ENCODE measurements at places on chromosomes 3 and 15. TPM values are rescaled to one million over a fixed set of nuclear protein-coding genes. Genes with fewer than 3 reads are reported as not detected.

DNA sequence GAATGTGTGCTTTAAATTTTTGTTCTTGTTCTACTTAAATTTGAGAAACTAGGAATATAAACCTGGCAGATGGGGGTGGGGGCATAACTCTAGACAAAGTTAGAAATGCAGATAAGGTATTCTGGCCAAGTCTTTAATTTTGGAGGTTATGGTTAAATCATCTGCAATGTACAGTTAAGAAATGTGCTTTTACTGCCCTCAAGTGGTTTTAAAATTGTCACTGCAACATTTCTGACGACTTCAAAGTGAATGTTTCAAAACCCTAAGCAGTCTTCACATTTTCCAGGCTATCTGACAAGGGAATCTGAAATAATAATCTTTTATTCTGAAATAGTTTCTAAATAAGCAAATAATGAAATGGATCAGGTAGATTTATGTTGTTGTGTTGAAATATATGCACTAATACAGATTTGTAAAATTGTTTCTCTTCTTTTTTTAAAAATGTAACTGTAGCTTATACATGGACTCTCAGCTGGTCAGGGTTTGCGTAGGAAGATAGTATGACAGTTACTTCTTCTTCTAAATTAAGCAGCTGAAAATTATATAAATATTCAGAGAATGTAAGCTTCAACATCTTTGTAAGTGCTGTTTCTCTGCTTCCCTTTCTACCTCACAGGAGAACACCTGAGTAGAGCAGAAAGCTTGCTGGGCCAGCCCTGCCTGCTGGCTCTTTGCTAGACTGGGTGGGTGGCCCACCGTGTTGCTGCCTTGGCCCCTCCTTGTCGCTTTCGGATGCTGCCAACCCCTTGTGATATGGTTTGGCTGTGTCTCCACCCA, 45.0 kb downstream of the SUCNR1 start:
- DNase-seq, result peak; percentile 12

Gene NTRK3
- polyA plus RNA-seq, result 3.1 TPM

Gene MORF4L1
- polyA plus RNA-seq, result 174 TPM

GRCh38 chr15:63372753-63373152, 8.9 kb downstream of the CA12 start:
- DNase-seq, result peak; percentile 78

Gene MAP6D1
- 2.6 TPM for polyA plus RNA-seq

DNA sequence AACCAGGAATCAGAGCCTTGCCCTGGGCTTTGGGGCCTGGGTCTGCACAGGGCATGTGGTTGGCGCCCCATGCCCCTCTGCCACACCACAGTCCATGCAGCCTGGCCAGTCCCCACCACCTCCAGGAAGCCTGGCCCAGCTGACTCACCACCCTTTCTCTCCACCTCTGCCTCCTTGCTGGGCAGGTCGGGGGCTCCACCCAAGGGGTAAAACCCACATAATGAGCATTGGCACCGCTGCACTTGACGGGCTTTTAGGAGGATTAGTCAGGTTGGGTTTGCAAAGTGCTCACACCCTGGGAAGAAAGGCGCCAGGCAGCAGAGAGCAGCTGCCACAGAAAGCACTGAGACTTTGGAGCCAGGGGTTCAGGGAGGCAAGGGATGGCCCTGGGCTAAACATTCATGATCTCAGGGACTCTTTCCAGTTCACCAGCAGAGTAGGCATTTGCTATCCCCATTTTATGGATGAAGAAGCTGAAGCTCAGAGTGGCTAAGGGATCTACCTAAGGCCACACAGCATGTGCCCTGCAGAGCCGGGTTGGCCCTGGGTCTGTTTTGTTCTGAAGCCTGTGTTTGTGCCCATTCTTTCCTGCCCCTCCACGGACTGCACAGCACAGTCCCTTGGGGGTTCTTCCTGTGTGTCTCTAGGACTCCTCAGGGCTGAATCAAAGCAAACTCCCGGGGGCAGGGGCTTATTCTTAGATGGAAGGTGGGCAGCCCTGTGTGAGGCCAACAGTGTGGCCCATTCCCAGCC, 113.4 kb downstream of the ETFA start:
- DNase-seq, result no peak

Gene PLA2G4F
- polyA plus RNA-seq, result not detected

GRCh38 chr3:120111898-120112297, 17.7 kb upstream of the GSK3B start:
- no peak for DNase-seq

Gene PCOLCE2
- 25.4 TPM for polyA plus RNA-seq

- DNase-seq, result no peak
Observed at GRCh38 chr15:67906382-67906781, 66.5 kb upstream of the RNU6-1 start.

Gene CACNA2D2
- 1.1 TPM for polyA plus RNA-seq

DNA sequence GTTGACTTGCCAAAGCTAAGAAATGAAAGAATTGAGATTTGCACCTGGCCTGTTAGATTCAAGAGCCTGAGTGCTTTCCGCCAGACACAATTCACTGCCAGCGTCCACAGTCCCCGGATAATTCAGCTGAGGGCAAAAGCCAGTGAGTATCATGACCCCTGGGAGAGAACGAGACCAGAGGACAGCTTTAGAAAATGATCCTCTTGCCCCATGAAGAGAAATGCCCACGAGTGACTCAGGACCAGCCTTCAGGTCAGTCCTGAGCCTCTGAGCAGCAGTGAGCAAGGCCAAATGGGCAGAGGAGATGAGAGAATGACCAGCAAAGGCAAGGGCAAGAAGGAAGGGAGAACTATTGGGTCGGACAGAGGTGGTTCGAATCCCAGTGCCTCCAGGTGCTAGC, 273.5 kb downstream of the FAM43A start:
- DNase-seq, result no peak

Gene SUSD5
- 0.97 TPM for polyA plus RNA-seq

GRCh38 chr3:185757176-185757575, 67.7 kb downstream of the IGF2BP2 start:
- DNase-seq, result no peak

Gene GOLGA8J
- not detected for polyA plus RNA-seq

Gene RARRES1
- polyA plus RNA-seq, result 0.11 TPM

Gene HRH1
- polyA plus RNA-seq, result 7.7 TPM

DNA sequence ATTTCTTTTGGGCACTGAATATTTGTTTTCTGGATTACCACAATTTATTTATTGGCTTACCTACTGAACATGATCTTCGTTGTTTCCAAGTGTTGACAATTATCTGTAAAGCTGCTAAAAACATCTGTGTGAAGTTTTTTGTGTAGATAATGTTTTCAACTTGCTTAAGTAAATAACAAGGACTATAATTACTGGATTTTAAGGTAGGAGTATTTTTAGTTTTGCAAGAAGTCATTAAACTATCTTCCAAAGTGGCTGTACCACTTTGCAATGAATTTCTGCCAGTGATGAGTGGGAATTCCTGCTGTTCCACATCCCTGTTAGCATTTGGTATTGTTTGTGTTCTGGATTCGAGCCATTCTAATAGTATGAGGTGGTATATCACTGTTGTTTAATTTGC, 702.2 kb downstream of the MECOM start:
- no peak for DNase-seq

Gene CLRN1
- not detected for polyA plus RNA-seq

- DNase-seq, result no peak
Observed at GRCh38 chr3:153553605-153553945, 391.5 kb downstream of the RAP2B start.

GRCh38 chr3:167909504-167909896, 174.0 kb downstream of the SERPINI1 start:
- no peak for DNase-seq

DNA sequence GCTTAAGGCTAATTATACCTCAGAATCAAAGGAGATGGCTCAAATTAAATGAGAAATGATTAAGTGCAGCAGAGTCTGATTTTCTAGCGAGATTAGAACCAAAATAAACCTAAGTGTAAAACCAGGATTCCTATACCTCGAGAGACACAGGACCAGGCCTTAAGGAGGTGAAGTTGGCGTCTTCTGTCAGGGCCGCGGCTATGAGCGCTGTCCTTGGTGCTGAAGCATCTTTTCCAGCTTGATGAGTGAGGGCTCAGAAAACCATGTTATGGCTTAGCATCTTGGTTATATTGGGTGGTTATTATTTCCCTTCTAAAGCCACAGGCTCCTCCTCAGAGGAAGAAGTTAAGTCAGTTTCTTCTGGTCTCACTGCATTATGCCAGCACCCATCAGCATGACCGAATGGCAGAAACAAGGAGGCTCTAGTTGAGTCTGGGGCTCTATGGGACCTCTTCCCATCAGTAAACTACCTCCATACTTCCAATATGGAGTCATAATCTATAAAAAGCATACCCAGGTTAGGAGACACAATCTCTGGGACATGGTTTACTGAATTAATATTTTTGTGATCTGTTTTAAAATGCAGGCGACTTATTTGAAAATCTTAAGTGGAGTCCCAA, 120.1 kb upstream of the NMNAT3 start:
- DNase-seq, result no peak

Gene HDC
- not detected for polyA plus RNA-seq

Gene FBN1
- polyA plus RNA-seq, result 248 TPM

GRCh38 chr3:99925584-99926230, 108.0 kb downstream of the CMSS1 start:
- DNase-seq, result peak; percentile 27

Gene TMIE
- 0.03 TPM for polyA plus RNA-seq

Gene TRIM42
- polyA plus RNA-seq, result not detected
